ENCODE measurements at places on chromosomes 13 and 19. TPM values are rescaled to one million over a fixed set of nuclear protein-coding genes. Genes with fewer than 3 reads are reported as not detected.

Gene STOML3
- total RNA-seq = not detected

Gene GRK1
- 0.19 TPM for total RNA-seq

Gene NLRP9
- total RNA-seq = not detected

Gene SLC5A5
- 0.41 TPM for total RNA-seq

Gene ZNF99
- not detected for total RNA-seq

Gene CDX2
- 0.64 TPM for total RNA-seq
